Dermis microvascular lymphatic vessel endothelial cell (primary cell): ENCODE measurements at places on chromosomes 1 and 21.

GRCh38 chr1:26349188-26349876 lies 4.6 kb downstream of the CRYBG2 start:
- no peak for DNase-seq

GRCh38 chr1:202237052-202237451 lies 43.5 kb downstream of the LGR6 start:
- peak; percentile 18 for DNase-seq

DNA sequence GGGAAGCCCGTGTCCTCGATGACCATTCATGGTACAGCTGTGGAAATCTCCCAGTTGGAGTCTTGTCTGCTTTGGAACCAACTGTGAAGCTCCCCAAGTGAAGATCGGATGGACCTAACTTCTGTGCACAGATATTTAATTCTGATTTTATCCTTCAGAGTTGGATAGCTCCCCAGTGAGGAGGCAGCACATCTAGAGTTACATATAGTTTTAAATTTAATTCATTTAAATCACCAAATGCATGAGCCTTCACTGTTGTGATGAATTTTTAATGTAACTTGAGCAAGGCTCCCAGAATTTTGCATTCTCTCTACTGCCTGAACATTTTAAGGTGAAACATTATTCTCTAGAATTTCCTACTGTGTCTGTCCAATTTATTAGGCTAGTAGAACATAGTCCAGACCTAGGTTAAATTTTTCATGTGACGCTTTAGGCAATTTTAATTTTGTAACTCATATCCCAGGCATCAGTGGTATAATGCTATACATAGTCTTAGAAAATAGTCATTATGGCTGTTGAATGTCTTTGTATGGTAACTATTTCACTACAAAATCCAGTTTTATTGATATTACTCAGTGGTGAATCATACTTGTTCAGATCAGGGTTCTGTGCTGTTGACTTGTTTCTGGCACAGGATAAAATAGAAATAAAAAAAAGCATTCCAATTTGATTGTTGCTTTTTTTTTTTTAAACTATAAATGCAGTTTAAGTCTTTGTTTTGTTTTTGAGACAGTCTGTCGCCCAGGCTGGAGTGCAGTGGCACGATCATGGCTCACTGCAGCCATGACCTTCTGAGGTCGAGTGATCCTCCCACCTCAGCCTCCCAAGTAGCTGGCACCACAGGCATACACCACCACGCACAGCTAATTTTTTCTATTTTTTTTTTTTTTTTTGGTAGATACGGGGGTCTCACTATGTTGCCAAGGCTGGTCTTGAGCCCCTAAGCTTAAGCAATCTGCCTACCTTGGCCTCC lies 66.9 kb downstream of the PRDM2 start:
- DNase-seq, result peak; percentile 42

- peak; percentile 86 for DNase-seq
These were observed 85.4 kb downstream of the CEP350 start for GRCh38 chr1:180040034-180040433.

DNA sequence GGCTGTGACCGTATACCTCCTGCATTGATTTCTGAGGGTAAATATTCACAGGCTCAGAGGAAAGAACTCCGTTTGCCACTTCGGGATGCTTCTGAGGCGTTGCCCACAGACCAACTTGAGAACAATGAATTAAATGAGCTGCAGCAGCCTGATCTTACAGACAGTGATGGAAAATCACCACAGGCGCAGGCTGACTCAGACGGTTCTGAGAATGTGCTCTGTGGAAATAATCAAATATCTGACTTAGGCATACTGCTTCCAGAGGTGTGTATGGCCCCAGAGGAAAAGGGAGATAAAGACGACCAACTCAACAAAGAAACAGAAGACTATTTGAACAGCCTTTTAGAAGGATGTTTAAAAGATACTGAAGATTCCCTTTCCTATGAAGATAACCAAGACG lies 76.7 kb upstream of the SCCPDH start:
- DNase-seq, result no peak

DNA sequence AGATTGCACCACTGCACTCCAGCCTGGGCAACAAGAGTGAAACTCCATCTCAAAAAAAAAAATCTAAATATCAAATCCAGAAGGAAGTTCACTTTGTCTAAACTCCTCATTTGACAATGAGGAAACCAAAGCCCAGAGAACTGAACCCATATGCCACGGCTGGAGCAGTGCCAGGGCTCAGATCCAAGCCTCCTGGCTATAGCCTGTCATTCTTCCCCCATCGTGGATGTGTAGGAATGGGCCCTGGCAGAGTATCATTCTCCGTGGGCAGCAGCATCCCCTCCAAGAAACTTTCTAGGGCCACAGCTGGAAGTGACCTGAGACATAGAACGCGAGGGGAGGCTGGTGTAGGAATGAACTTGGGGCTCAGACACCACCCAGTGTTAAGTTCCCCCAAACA lies 47.2 kb downstream of the CAPN9 start:
- no peak for DNase-seq

DNA sequence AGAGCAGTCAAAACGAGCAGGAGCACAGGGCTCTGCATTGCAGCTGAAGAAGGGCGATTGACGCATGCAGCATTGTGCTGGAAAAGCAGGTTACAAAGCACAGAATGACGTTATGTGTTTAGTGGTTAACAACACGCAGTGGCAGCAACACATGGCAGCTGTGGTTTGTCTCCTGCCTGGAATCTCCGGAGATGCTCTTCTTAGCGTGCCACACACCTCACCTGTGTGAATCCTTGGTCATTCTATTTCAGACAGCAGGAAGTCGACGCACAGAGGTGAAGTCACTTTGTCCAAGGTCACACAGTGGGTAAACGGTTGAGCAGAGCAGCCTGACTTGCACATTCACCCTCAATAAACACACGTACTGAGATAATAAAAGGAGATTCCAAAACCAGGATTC lies 14.7 kb downstream of the OBSCN start:
- no peak for DNase-seq

DNA sequence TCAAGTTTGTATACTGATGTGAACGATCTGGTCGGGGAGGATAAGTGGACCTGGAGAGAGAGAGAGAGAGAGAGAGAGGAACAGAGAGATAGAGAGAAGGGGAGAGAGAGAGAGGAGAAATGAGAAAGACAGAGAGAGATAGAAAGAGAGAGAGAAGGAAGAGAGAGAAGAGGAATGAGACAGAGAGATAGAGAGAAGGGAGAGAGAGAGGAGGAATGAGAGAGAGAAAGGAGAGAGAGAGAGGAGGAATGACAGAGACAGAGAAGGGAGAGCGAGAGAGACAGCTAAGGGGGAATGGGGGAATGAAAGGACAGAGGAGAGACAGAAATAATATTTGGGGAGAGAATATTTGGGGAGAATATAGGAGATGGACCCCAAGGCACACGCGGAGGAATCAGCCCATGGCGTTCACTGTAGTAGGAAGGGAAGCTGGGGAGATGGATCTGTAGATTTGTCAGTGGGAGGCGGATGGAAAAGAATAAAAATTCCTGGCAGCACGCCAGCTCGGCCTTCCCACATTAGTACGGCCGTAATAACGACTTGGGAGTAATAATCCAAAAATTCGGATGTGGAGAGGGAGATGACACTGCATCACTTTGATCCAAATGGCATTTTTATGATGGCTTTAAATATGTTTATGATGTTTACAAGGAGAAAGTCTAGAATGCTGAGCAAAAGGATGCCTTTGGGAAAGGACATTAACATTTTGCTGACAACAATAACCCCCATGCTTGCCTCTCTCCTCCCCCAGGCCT lies 159.8 kb upstream of the KCNJ6 start:
- DNase-seq, result no peak

DNA sequence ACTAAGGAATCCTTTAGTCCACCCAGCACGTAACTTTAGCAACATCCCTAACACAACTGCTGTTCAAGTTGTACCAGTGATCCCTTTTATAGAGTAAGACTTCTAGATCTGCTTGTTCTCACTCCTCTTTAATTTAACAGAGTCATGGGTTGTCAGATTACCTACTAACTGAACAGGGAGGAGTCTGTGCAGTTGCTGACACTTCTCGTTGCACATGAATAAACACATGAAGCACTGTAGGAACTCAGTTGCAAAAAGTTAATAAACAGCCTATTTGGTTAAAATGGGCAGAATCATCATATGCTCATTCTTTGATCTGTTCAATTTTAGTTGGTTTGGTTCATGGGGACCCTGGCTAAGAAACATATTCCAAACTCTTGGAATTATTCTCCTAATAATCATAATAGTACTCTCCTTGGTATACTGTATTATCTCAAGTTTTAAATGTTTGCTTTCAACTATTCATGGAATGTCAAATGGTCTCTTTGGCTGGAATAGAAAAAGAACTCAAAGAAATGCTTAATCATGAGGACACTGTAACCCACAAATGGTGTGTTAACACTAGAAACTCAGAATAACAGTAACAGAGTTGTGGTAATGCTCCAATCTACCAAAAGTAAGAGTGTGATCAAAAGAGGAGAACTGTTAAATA lies 15.6 kb downstream of the PLPPR5 start:
- DNase-seq, result no peak

DNA sequence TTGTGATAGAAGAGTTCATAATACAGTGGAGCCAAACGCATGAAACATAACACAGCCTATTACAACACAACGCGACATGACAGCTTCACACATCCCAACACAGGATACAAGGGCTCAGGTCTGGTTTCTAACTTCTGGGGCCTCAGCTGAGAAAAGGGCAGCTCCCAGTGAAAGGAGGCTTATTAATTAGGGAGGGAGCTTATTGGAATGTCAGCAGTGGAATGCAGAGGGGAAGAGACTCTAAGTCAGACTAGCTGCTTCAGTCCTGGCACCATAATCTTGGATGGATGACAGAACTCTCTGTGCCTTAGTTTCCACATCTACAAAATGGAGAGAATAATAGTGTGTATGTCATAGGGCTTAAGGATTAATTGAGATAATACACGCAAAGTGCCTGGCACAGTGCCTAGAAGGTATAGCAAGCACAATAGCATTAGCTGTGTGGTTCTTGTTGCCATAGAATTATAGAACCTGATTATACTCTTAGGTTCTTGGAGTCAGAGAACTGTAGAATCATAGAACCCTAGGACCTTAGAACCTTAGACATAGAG lies 22.7 kb upstream of the SLC2A1 start:
- no peak for DNase-seq
